Activated CD8-positive, alpha-beta memory T cell treated with anti-CD3 and anti-CD28 coated beads for 36 hours (primary cell): ENCODE measurements at places on chromosomes 4 and X. TPM values are rescaled to one million over a fixed set of nuclear protein-coding genes. Genes with fewer than 3 reads are reported as not detected.

LRRC66 gene
- total RNA-seq = not detected

UGT2B15 gene
- not detected for total RNA-seq

SPINK2 gene
- total RNA-seq = 0.50 TPM

GLUD2 gene
- 1.4 TPM for total RNA-seq

FOXO4 gene
- 9.7 TPM for total RNA-seq

CACNA1F gene
- total RNA-seq = 0.15 TPM

HSPA4L gene
- total RNA-seq = 0.90 TPM

L1CAM gene
- 0.19 TPM for total RNA-seq

ADH4 gene
- total RNA-seq = not detected

DRD5 gene
- total RNA-seq = not detected

COX7B2 gene
- not detected for total RNA-seq

PAGE4 gene
- not detected for total RNA-seq

VCX gene
- total RNA-seq = not detected

CXCL6 gene
- total RNA-seq = not detected

TRIM2 gene
- 0.44 TPM for total RNA-seq

P2RY4 gene
- total RNA-seq = 0.34 TPM

FGF13 gene
- total RNA-seq = not detected

TCEAL7 gene
- total RNA-seq = not detected

MAGEB2 gene
- not detected for total RNA-seq

AMBN gene
- total RNA-seq = not detected

SHROOM4 gene
- not detected for total RNA-seq

PIR gene
- total RNA-seq = 1.7 TPM

GYPE gene
- 2.9 TPM for total RNA-seq

ALB gene
- not detected for total RNA-seq

BEX2 gene
- 7.0 TPM for total RNA-seq

CSAG2 gene
- not detected for total RNA-seq

PRKG2 gene
- total RNA-seq = 0.06 TPM

PPARGC1A gene
- not detected for total RNA-seq

SAGE1 gene
- total RNA-seq = not detected

PDLIM3 gene
- not detected for total RNA-seq

USP17L18 gene
- total RNA-seq = not detected

NXF2B gene
- not detected for total RNA-seq

ARAP2 gene
- total RNA-seq = 42.5 TPM

SPACA5B gene
- not detected for total RNA-seq

FHIP1A gene
- not detected for total RNA-seq

ART3 gene
- total RNA-seq = not detected

PHOX2B gene
- not detected for total RNA-seq

RBM47 gene
- 0.67 TPM for total RNA-seq

NAP1L3 gene
- total RNA-seq = 1.6 TPM

RHOXF2B gene
- not detected for total RNA-seq

FMR1 gene
- 36.1 TPM for total RNA-seq

MXRA5 gene
- total RNA-seq = not detected

IGSF1 gene
- total RNA-seq = not detected
